ENCODE measurements at places on chromosomes 2 and 18.

DNA sequence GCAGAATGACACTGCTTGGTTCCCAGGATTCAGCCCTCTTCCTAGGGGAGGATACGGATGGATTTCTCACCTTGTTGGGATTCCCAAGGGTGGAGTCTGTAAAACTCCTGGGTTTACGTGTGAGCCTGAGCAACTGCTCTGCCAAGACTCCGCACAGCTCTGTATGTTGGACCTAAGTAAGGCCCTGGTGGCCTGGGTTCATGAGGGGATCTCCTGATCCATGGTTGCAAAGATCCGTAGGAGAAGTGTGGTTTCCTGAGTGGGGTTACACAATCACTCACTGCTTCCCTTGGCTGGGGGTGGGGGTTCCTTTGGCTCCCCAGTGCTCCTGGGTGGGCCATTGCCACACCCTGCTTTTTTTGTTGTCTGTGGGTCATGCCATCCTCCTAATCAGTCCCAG is 37.7 kb downstream of the ANKRD12 start:
- DNase-seq: no peak

DNA sequence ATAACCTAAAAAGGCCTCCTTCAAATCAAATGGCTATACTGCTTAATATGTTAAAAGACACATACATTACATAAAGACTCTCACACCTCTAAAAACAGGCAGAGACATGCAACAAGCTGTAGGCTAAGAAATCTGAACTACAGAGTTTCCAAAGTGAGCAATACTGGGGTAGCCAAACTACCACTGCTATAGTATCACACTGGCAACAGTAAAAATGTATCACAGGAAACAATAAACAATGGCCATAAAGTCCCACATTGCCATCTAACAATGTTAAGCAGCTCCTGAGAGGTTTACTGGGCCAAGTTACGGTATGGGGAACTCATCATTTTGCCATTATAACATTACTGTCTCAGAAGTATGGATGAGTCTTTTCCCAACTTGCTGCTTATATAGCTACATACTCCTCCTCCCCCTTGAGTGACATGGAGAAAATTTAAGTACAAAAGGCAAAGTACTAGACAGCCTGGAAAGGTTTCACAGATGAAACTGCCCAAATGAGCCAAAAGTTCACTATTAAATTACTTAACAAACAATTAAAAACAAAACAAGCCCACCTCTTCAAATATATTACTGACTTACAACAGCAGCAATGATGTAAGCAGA is 50.3 kb downstream of the SS18 start:
- no peak for DNase-seq

DNA sequence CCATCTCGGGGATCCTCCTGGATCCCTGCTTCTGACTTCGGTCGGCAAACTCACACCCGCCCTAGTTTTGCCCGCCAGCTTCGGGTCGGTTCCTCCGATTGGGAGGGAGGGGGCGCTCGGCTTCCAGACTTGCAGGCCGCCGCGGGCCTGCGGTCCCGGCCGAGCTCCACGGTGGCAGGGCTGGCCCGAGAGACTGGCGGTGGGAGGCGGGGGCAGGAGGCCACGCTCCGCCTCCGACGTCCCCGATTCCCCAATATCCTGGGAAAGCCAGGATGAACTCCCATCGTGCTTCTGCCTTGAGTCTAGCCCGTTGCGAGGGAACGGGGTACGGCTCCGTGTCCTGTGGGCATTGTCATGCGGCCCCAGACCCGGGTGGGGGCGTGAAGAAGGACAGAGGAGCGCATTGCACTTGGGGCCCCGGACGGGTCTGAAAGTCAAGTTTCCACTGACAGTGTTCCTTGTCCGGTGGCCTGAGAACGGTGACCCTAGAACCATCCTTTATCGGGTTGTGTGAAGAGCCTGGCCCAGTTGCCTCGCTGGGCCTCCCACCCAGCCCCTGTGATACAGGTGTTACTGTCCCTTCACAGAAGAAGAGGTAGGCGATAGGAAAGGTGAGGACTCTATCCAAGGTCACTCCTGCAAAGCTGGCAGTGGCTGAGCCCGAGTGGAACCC is 2.4 kb upstream of the INHBB start:
- peak; percentile 80 for DNase-seq

- DNase-seq: no peak
These were observed 51.7 kb downstream of the ARMC9 start for GRCh38 chr2:231250146-231250545.

- peak; percentile 76 for DNase-seq
These were observed 134.8 kb downstream of the EIPR1 start for GRCh38 chr2:3242747-3243369.

GRCh38 chr2:237498341-237498740 is 11.3 kb downstream of the MLPH start:
- DNase-seq: no peak
